ENCODE measurements at places on chromosomes 3 and 15.

DNA sequence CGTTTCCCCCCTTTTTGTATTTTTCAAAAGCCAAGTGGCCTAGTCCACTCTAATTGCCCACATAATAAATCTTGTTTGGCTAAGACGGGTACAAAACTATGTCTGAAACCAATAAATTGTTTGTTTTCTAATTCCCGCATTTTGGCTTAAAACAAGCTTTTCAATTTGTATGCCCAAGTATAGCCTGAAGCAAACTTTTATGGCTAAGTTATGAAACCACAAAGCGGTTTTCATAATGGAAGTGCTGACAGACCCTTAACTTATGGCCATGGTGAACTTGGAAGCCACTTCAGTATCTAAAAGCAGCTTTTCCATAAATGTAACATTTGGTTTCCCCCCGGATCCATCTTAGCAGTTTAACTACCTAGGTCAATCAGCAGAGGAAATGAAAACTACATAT is 29.9 kb upstream of the POLR2M start:
- no peak for DNase-seq

DNA sequence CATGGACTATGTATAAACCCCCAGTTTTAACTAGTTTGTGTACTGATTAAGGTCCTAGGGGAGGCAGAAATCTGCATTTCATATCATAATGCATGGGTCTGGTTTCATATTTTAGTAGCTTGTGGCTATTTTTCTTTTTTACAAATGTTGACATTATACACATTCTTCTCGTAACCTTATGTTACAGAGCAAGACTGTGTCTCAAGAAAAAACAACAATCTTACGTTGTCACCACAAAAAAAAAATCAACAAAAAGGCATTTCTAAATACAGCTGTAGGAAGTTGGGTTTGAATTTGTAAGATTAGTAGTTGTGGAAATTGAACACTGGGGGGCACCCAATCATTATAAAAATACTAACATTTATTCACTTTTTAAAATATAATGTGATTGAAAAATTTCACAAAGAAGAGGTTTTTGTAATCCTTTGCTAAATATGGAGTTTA is 17.9 kb downstream of the SERP1 start:
- DNase-seq: no peak

DNA sequence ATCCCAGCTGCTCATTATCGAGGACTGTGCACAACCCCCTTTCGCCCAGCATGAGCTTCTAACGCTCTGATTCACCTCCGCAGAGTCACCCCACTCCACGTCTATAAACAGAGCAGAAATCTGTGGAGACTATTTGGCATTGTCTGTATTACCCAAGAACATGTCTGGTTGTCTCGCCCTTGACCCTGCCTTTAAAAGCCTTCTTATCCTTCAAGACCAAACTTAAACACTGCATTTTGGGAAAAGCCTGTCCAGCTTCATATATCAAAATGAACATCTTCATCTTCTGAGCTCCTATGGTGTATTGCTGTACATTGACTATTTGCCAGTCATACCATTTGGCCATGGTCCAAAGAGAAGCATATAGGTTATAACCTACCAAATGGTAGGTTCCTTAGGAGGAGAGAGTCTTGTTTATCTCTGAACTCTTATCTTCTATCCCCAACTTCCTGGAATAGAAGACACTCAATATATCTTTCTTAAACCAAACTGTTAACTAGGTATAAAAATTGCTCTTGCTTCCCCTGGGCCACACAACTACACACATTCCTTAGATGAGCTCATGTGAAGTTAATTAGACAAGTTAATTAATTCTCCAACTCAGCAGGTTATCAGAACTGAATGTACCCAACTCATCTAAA is 90.1 kb downstream of the FBN1 start:
- DNase-seq: no peak

DNA sequence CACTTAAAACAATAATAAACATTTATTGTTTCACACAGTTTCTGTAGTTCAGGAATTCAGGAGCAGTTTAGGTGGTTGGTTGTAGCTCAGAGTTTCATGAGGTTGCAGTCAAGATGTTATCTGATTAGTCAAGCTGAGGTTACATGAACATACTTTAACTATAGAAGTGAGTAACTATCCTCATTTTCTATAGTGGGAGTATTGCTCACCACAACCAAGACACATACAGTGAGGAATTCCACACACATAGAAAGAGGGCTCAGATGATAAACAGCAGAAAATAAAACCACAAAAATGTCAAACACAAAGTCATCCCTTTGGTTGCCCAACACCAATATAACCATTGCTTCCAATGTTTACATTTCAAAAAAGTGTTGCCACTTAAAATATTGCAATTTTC is 13.6 kb downstream of the SCN11A start:
- DNase-seq: no peak

GRCh38 chr3:127671523-127672428 is 976 bp upstream of the ABTB1 start:
- no peak for DNase-seq

DNA sequence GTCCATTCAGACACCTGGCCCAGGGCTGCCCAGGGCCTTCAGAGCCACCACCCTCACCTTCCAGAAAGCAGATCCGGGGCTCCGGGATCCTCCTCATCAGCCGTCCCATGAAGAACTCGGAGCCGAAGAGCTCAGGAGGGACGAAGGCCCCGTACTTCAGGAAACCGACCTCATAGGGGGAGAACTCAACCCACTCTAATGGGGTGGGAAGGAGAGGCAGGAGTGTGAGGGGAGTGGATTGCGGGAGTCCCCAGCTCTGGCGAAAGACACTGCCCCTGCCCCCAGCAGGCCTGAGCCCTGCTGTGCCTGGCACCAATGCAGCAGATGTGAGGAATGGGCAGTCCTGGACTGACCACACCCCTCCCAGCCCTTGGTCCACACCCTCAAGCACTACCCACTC is 22.6 kb downstream of the PLA2G4D start:
- no peak for DNase-seq

DNA sequence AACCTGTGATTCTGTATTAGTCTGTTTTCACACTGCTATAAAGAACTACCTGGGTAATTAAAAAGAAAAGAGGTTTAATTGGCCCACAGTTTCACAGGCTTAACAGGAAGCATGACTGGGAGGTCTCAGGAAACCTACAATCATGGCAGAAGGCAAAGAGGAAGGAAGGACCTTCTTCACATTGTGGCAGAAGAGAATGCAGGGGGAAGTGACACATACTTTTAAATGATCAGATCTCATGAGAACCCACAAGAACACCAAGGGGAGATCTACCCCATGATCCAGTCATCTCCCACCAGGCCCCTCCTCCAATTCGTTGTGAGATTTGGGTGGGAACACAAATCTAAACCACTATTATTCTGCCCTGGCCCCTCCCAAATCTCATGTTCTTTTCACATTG is 6.1 kb downstream of the ZKSCAN7 start:
- DNase-seq: no peak

Measured in stimulated activated CD8-positive, alpha-beta memory T cell treated with anti-CD3 and anti-CD28 coated beads, Interleukin-15, amount 100 ng/mL, for 48 hours (primary cell).